ENCODE measurements at places on chromosomes 1 and 21.
A peak's percentile ranks its signal among the peaks of the same experiment; 100 is the strongest.

GRCh38 chr1:167966050-167966449, 29.2 kb upstream of the MPC2 start:
- DNase-seq = no peak

- DNase-seq = peak; percentile 62
These were observed 67.2 kb downstream of the TTLL7 start for GRCh38 chr1:83931658-83932253.

GRCh38 chr1:151062741-151063371, 2.7 kb downstream of the MLLT11 start:
- no peak for DNase-seq

GRCh38 chr1:201899683-201900429, 11.2 kb downstream of the SHISA4 start:
- no peak for DNase-seq

DNA sequence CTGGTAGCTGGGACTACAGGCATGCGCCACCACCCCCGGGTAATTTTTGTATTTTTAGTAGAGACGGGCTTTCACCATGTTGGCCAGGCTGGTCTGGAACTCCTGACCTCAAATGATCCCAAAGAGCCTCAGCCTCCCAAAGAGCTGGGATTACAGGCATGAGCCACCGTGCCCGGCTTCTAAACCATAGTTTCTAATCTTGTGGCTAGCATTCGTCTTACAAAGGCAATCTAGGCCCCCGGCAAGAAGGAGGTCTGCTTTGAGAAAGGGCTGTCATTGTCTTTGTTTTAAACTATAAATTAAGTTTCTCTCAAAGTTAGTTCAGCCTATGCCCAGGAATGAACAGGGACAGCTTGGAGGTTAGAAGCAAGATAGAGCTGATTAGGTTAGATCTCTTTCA, 10.3 kb upstream of the L1TD1 start:
- DNase-seq = no peak

DNA sequence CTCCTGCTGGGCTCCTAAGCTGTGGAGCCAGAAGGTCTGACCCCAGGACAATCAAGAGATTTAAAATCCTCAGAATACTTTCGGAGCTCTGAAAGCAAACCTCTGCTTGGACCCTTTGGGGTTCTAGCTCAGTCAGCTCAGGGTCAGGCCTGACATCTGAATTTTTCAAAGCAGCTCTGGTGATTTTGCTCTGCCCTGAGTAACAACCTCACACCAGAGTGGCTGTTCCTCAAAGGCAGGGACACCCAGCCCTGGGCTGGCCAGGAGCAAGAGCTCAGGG, 11.9 kb downstream of the SLC1A7 start:
- DNase-seq = no peak

- no peak for DNase-seq
These were observed 67.4 kb upstream of the CASZ1 start for GRCh38 chr1:10863886-10864285.

GRCh38 chr1:114641377-114641776, 28.5 kb downstream of the DENND2C start:
- no peak for DNase-seq

- DNase-seq = no peak
These were observed 45.2 kb upstream of the DPT start for GRCh38 chr1:168774241-168774640.

GRCh38 chr1:156095906-156096508, 13.7 kb upstream of the MEX3A start:
- no peak for DNase-seq

- peak; percentile 42 for DNase-seq
These were observed 1.4 kb downstream of the SLC22A15 start for GRCh38 chr1:115977499-115978258.

DNA sequence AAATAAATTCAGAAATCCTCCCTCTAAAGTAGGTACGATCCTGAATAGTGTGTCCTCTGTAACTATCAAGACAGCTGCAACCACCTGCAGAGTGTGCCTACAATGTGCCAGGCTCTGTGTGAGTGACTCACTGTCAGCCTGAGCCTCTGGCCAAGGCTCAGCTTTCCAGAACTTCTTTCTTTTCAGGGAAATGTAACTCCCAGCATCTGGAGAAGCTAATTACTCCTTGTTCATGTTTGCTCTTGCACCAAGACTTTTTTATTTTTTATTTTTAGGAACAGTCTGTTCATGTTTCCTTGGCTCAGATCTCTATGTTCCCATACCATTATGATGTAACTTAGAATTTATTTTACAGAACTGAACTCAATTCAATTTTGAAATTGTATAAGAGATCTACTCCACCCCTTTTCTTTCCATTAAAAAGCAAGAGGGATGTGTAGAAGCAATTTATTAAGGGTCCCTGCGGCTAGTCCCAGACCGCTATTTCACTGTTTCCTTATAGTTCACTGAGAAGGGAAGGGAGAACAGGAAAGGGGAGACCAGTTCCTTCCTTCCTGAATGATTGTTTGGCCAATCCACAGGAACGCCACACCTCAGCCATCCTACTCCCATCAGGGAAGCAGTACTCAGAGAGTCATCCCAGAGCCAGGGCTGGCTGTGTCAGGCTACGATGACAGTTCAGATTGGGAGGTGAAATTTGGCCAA, 112.4 kb upstream of the ZNF648 start:
- peak; percentile 68 for DNase-seq

DNA sequence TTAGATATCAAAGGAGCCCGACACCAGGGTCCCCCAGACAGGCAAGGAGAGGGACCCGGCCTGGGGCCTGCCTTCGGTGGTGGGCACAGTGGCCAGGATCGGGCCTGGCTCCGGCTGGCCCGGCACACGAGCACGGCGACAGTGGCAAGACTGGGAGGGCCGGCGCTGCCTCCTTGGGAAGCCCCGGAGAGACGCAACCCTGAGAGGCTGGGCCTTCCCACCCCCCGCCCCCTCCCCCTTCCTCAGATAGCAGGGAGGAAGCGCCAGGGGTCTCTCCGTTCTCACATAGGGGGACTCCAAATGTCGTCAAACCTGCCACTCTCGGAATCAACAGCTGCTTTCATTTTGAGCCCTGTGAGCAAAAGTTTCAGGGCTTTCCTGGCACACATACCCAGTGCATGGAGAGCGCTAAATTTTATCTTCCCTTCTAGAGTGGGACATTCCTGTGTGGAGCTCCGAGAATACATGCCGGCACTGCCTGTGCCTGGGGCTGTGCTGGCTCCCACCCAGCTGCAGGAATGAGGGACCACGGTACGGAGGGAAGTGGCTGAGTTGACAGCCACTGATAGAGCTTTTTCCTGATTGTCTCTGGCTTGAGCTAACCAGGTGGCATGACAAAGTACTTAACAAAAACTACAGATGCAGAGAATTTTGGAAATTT, 62.4 kb downstream of the CD247 start:
- peak; percentile 44 for DNase-seq

DNA sequence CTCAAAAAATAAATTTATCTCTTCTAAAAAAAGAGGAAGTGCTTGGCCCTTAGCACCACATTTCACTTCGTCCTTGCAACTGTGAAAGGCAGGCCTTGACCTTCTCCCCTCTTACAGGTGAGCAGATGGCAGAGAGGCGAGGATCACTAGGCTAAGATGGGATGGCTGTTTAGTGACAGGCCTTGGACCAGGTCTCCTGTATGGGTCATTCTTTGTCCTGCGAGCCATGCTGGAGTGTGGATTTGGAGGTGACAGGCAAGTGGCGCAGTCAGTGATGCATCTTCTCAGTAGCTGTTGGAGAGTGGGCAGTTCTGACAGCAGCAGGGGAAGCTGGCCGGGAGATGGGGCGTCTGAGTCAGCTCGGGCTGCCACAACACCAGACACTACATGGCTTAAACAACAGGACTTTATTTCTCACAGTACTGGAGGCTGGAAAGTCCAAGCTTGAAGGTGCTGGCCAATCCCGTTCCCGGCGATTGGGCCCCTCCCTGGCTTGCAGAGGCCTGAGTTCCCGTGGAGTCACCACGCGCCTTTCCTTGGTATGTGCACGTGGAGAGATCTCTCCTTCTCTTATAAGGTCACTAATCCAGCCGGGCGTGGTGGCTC, 16.5 kb downstream of the SLC27A3 start:
- DNase-seq = no peak

GRCh38 chr1:245197911-245198379, 43.2 kb downstream of the KIF26B start:
- DNase-seq = peak; percentile 39

DNA sequence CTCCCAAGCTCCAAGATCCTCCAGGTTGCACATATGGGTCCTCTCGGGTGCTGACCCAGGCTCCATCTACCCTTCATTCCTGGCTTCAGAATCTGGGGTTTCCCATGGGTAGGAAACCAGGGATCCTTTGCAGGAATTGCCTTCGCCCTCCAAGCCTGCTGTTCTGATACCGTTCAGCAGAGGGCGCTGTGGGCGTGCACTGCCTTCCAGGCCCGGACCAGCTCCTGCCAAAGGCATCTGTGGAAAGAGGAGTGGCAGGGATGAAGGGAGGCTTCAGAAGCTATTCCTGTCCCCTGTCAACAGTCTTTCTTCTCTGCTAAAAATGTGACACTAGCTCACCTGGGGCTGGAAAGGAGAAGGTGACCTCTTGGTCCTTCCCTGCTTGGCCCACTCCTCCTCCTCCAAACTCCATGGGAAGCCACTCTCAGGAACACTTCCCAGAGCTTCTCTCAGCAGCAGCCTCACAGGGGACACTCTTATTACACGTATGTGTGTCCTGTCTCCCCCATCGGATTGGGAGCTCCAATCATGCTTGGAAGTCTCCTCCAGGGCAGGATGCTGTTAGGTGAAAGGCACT, 71.2 kb downstream of the VWA5B1 start:
- peak; percentile 49 for DNase-seq

- DNase-seq = no peak
These were observed 13.5 kb downstream of the GNG4 start for GRCh38 chr1:235635938-235636662.

- DNase-seq = no peak
These were observed 38.4 kb downstream of the AHCTF1 start for GRCh38 chr1:246893191-246893939.

GRCh38 chr1:47785561-47786271, 211.5 kb downstream of the TRABD2B start:
- DNase-seq = peak; percentile 5

GRCh38 chr21:21366277-21366676, 368.1 kb downstream of the NCAM2 start:
- peak; percentile 70 for DNase-seq

GRCh38 chr1:42937836-42938644, 20.6 kb downstream of the SLC2A1 start:
- DNase-seq = peak; percentile 4

DNA sequence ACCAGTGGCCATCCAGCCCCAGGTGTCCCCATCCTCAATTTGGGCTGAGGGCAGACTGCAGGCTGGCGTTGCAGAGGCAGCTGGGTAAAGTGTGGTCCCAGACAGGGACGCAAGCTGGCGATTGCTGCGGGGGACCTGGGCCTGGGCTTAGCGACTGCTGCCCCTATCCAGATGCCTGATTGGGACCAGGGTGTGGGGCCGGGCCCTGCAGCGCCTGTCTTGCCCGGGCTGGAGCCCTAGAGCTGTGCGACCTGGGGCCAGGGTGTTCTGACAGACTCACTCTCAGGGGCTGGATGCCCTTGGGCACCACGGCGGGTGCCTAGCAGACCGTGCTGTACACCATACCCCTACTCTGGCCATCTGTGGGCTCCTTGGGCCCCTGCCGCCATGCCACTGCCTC, 16.2 kb upstream of the FAAP20 start:
- no peak for DNase-seq

GRCh38 chr1:167629681-167630567, at the start of gene RCSD1:
Gene RCSD1, plus strand, starts transcription at chr1:167630232. Its CDS starts 192 bp downstream, at chr1:167630424.
- peak; percentile 18 for DNase-seq

GRCh38 chr21:31258073-31258472, 86.0 kb downstream of the TIAM1 start:
- no peak for DNase-seq

- DNase-seq = peak; percentile 17
These were observed 57.3 kb upstream of the SSBP3 start for GRCh38 chr1:54463259-54464030.

DNA sequence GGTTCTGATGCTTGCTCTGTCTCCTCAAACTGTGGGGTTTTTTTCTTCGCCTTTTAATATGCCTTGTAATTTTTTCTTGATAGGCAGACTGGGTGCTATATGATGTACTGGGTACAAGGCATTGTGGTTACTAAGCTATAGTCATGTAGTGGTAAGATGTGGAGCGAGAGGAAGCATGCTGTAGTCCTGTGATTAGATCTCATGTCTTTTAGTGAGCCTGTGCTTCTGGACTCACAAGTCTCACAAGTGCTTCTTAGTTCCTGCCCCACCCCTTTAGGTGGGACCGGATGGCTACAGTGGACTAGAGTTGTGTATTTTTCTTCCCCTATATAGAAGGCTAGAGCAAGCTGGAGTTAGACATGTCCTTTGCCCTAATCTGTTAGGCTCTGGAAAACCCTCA, 178.7 kb downstream of the DNM3 start:
- DNase-seq = no peak

- DNase-seq = no peak
These were observed 50.4 kb downstream of the ELK4 start for GRCh38 chr1:205581321-205581980.

- DNase-seq = no peak
These were observed 1095.0 kb upstream of the B3GALT2 start for GRCh38 chr1:194281376-194281775.

GRCh38 chr1:82697965-82698364, 897.2 kb downstream of the ADGRL2 start:
- no peak for DNase-seq

GRCh38 chr1:110506541-110506940, 12.4 kb downstream of the KCNA10 start:
- DNase-seq = no peak

- DNase-seq = no peak
These were observed 8.0 kb upstream of the CELSR2 start for GRCh38 chr1:109241344-109241743.

DNA sequence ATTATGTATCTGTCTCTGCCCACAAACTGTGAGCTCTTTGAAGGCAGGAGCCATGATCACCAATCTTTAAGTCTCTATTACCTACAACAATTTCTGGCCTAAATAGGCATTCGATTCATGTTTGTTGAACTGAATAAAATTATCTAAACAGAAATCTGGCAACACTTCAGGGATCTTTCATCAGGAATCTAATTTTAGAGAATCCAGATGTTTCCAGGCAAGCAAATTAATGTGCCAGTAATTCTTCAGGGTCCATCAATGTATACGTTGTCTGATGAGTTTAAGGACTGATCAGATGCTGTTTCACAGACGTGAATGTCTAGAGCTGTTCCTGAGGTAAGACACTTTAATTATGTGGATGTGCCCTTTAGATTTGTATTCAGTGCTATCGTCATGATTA, 524.4 kb downstream of the PTPRC start:
- peak; percentile 15 for DNase-seq

DNA sequence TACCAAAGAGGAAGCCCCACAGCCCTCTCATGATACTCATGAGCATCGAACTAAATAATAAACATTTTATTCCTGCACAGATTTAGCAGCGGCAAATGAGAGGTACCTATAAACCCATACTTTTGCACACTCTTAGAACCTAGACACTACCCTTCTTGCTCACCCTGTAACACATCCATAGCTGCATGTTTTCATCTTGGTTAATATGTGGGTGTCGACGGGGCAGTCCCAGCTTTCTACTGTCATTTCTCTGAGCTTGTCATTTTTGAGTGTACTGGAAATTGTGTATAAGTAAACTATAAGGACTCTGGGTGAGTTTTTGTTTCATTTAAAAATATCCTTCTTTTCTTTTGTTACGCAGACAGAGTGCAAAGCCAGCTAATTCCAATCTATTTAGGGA, 25.5 kb downstream of the OVGP1 start:
- DNase-seq = no peak

Measured in NCI-H69 (cell line).